ENCODE measurements at places on chromosomes 7 and 10.
A peak's percentile ranks its signal among the peaks of the same experiment; 100 is the strongest.

GRCh38 chr7:108088729-108089128, 41.4 kb downstream of the LAMB4 start:
- DNase-seq: no peak

GRCh38 chr10:6232846-6233724, 30.4 kb downstream of the PFKFB3 start:
- DNase-seq: no peak

DNA sequence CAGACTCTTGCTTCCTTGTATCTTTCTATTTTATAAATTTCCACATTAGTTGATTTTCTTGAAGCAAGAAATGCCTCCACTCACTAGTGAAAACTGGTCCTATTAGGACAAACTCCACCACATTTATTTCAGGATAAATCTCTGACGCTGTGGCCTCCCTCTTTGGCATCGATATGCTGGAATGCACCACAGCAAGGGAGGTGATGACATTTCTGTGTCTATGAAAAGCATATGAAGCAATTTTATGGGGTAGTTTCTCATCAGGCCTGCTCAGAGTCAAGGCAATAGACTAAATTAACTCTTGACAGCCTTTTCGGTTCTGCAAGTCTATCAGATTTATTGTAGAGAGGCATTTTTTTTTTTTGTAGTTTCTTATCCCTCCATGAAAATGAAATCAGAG, 304.4 kb downstream of the ZEB1 start:
- no peak for DNase-seq

GRCh38 chr7:25382869-25383268, 154.6 kb upstream of the NPVF start:
- no peak for DNase-seq

GRCh38 chr7:26900251-26900650, 35.9 kb upstream of the SKAP2 start:
- no peak for DNase-seq

DNA sequence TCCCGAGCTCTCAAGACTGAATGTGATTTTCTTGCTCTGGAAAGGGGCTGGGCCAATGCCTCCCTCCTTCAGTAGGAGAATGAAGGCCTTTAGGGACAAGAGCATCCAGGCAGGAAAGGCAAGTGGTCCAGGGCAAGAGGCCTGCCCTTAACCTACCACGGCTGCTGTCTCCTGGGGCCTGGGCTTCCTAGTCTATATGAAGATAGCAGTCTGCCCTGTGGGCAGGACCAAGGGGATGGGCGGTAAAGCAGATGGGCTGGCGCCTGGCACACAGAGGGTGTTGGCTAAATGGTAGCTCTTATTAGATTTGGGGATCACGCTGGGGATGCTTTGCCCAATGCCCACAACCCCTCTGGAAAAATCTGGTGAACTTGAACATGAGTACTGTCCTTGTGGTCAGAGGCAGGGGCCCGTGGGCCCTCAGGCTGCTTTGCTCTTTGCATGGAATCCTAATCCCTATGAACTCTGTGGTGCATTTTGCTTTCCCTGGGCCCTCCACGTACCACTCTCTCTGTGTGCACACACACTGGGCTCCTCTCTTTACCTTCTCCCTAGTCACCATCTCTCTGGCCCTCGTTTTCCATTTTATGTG, 20.3 kb downstream of the CHAT start:
- no peak for DNase-seq

GRCh38 chr7:158047391-158048059, 540.1 kb downstream of the PTPRN2 start:
- no peak for DNase-seq

DNA sequence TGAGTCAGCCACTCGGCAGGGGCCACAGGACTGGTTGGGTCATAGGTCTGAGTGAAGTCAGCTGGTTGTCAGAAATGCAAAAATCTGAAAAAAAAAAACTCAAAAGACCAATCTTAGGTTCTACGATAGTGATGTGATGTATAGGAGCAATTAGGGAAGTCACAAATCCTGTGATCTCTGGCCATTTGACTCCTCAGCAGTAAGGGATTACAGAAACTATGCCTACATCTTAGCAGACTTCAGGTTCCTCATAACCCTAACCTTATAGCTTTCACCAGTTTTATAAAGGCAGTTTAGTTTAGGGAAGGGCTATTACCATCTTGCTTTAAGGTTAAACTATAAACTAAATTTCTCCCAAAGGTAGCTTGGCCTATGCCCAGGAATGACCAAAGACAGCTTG, 163.1 kb upstream of the HGF start:
- no peak for DNase-seq

DNA sequence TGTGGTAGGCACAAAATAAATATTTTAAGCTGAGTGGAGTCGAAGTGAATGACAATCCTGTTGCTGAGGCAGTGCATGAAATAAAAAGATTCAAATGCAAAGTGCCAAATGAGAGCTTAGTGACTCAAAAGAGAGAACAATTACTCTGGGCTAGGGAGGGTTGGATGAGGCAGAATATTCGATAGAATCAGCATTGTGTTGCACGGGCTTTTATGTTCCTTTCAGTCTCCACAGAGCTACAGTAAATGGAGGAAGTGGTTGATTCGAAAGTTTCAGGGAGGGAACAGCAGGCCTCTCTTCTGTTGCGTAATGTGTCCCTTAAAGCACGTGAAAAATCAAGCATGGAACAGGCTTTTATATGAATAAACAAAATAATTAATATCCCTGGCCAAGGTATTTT, 599.3 kb upstream of the CELF2 start:
- no peak for DNase-seq

DNA sequence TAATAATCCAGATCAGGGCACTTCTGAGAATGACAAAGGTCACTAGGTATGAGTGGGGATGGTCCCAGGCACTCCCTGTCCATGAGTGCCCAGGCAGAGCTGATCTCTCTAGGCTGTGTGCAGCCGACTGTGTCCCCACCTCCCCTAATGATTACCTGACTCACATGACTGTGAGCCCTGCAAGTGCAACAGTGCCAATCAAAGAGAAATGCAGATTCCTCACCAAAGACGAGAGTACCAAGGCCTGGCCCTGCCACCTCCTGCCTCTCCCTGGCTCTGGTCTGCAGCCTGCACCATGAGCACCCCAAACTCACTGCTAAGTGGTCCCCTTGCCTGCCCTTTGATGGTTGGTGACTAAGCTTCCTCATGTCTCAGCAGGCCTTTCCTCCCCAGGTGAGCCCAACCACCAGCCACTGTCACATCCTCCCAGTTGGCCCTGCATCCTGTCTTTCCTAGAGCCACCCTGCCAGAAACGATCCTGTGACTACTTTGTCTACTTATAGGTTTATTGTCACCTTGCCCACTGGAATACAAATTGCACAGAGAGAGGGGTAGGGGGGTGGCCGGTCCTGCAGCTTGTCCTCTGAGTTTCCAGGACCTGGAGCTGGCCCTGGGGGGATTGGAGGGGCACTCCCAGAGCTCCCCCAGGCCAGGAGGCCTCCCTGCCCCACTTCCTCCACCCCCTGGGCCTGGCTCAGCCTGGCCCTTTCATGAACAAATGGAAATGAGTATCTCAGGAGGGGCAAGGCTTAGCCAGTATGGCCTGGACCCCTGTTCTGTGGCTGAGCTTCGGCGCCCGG, 22.4 kb upstream of the GDF10 start:
- peak; percentile 46 for DNase-seq

Data from activated T-helper 1 cell treated with Interleukin-2 at 50 U/mL for 16 hours (primary cell).